ENCODE measurements at places on chromosomes 2 and 18.

DNA sequence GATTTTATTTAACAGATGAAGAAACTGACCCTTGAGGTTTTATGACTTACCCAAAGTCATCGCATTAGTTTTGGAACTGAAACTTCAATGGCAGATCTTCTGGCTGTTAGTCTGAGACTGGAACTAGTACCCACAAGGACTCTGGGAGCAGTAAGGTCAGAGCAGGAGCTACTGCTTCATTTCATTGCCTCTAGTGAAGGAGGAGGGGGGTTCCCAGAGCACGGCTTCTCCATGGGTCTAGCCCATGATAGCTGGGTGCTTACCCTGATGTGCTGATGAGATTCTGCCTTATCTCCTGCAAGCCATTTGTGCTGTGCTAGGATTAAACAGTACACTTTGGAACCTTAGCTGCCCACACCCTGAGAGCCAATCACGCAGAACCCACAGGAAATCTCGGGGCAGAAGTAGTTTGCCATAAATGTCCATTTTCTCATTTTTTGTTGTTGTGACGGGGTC, 5.4 kb upstream of the RNASEH1 start:
- DNase-seq = no peak

GRCh38 chr2:176727696-176728095, 458.5 kb downstream of the MTX2 start:
- no peak for DNase-seq

- no peak for DNase-seq
Measured at GRCh38 chr2:41378420-41378819, 669.4 kb upstream of the PKDCC start.

DNA sequence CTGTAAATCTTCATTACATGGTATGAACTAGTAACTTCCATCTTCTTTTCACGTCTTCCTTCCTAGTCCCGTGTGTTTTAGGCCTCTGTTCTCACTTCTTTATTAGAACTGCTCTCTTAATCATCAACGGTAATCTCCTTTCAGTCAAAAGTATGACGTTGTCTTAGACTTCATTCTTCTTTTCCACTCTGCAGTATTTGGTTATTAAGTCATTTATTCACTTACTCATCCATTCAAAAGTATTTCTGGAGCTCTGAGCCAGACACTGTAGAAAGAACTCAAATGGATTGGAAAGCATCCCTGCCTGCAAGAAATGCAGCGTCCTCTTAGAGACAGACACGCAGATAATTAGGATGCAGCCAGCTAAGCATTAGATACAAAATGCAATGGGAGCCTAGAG, 494.6 kb upstream of the NRP2 start:
- no peak for DNase-seq

- no peak for DNase-seq
Measured at GRCh38 chr2:102489646-102490045, 16.6 kb downstream of the SLC9A4 start.

DNA sequence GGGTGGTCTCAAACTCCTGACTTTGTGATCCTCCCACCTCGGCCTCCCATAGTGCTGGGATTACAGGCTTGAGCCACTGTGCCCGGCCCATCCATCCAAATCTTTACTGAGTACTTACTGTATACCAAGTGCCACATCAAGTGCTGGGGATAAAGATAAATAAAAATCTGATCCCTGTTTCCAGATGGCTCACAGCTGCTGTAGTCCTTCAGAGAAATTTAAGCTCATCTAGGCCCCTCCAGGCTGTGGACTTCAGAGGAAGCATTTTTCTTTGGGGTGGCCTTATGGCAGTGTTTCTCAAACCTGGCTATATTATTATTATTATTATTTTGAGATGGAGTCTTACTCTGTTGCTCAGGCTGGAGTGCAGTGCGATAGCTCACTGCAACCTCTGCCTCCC, 33.7 kb upstream of the GTF2A1L start:
- DNase-seq = no peak

DNA sequence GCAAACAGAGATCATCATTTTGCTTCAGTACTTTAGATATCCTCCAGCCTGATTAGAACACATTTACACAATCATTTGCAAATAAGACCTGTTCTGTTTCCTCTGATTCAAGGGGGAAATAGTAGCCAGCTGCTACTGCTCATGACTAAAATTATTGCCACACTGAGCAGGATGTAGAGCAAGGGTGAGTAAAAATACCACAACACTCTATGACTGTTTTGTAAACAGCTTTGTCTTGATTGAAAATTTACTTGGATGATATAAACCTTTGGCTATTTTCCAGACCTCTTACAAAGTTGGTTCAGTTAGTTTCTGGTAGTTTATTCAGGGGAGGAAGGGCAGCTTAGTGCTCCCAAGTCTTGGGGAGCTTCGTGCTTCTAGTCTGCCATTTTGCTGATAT, 286.4 kb upstream of the CNTNAP5 start:
- no peak for DNase-seq

DNA sequence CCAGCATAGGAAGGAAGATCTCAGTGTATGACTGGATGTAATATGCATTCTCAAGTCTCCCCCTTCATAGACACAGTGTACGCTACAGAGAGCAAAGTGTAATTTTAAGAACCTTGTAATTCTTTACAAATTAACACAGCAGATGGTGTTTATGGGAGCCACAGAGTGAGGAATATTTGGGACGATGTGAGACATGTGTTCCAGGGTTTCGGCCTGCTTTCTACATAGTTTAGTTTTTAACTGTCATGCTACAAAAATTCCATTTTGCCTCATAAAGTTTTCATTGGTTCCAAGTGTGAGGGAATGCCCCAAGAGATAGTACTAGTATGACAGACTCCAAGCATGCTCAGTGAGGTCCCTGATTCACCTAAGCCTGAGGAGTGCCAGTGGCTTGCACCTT, 76.2 kb upstream of the LRRTM1 start:
- no peak for DNase-seq

GRCh38 chr2:72581560-72582181, 244.2 kb downstream of the EXOC6B start:
- DNase-seq = no peak

DNA sequence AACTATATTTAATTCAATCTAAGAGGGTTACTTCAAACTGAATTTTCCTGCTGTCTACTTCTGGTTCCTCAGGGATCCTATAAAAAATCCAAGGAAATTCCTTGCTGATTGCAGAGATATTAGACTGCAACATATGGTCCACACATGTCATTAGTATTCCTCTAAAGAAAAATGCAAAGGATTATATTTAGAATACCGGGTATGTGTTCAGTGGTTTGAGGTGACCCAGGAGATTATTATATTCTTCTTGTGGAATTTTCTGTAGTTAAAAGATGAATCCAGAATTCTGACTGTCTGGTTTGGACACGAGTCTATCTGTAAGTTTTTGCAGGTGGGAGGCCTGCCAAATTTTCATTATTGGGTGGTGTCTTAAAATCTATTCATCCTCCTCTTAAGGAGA, 18.2 kb downstream of the HOXD1 start:
- no peak for DNase-seq

DNA sequence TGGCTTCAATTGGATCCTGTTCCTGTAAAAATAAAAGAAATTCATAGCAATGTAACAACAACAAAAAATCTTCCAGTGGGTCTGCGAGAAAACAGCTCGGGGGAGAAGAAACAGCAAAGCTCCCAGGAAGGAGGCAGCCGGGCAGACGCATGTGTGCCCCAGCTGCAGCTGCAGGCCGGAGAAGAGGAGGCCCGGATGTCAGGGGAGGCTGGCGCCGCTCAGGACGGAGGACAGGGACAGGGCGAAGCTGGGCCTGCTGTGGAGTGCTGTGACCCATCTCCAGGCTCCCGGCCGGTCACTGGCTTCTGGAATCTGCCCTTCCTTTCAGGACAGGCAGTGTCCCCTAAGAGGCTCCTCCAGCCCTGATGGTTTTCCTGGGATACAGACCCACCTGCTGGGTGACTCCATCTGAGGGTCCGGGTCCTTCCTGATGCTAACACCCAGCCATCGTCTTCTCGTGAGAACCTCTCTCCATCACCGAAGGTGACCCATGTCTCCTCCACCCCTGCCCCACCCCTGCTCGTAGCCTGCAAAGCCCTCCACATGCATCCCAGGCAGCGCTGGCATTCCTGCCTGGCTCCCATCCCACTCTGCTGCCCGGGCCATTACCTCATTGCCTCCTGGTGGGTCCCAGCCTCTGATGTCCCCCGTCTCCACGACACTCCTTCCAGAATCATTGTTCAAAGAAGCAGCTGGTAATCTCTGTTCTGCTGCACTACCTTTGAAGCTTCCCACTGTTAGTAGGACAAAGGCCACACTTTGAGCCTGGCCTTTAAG, 145.4 kb upstream of the TWIST2 start:
- no peak for DNase-seq
